ENCODE measurements at places on chromosomes 6 and 20.
A peak's percentile ranks its signal among the peaks of the same experiment; 100 is the strongest.

GRCh38 chr20:40006168-40006860 is 682.7 kb downstream of the MAFB start:
- no peak for DNase-seq

GRCh38 chr20:235891-236290 is 8.8 kb downstream of the DEFB129 start:
- no peak for DNase-seq

GRCh38 chr20:43996240-43996930 is 81.7 kb downstream of the TOX2 start:
- no peak for DNase-seq

GRCh38 chr20:23163562-23163961 is 77.4 kb upstream of the CD93 start:
- no peak for DNase-seq

DNA sequence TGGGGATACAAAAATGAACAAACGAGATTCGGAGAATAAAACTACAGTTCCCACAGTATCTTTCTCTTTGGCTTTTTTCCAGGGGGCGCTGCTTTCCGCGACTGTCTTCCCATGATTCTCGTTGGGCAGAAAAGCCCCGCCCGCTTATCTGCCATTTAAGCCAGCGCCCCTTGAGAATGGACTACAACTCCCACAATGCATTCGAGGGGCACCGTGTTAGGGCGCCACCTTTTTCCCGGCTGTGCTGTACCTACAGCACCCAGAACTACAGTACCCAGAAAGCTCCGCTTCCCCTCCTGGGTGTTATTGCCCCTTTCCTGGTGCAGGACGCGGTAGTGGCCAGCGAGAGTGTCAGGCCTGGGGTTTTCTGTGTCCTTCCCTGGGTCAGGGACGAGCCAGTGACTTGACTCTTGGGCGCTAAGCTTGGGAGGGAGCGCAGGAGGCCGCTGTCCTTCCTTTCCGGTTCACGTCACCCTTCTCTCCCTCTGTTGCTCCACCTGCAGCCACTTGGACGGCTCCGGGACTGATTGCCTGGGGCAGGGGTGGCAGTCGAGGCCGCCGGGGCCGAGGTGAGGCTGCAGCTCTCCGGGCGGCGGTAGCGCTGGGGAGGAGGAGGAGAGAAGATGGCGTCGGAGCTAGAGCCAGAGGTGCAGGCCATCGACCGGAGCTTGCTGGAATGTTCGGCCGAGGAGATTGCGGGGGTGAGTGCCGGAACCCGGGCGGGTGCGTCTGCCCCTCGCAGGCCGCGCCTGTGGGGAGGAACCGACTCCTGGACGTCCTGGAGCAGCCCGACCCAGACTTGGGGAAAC is at the start of gene UBR2:
Gene UBR2, plus strand, starts transcription at position 333 of the 809 bp plus-strand sequence. Its CDS starts 291 bp downstream, at position 624.
- peak; percentile 92 for DNase-seq

DNA sequence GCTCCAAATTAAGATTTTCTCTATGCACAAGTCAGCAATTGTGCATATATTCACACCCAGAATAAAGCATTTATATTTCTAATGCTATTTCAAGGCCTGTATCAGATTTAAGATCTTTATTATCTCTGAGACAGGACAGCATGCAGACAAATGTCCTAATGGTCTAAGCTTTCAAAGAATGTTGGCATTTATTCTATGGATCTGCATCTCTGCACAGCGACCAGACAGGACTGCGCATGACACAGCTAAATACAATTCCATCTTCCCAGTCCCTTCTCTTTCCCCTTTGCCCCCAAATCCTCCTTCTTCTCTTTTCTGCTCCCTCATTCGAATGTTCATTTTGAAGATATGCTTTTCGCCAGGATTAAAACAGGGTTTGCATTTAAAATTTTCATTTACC is 478.5 kb downstream of the PKHD1 start:
- DNase-seq = no peak

GRCh38 chr6:100553243-100553642 is 88.5 kb upstream of the SIM1 start:
- DNase-seq = no peak

- peak; percentile 48 for DNase-seq
Observed at GRCh38 chr20:53413186-53413631, 180.4 kb downstream of the ZNF217 start.

DNA sequence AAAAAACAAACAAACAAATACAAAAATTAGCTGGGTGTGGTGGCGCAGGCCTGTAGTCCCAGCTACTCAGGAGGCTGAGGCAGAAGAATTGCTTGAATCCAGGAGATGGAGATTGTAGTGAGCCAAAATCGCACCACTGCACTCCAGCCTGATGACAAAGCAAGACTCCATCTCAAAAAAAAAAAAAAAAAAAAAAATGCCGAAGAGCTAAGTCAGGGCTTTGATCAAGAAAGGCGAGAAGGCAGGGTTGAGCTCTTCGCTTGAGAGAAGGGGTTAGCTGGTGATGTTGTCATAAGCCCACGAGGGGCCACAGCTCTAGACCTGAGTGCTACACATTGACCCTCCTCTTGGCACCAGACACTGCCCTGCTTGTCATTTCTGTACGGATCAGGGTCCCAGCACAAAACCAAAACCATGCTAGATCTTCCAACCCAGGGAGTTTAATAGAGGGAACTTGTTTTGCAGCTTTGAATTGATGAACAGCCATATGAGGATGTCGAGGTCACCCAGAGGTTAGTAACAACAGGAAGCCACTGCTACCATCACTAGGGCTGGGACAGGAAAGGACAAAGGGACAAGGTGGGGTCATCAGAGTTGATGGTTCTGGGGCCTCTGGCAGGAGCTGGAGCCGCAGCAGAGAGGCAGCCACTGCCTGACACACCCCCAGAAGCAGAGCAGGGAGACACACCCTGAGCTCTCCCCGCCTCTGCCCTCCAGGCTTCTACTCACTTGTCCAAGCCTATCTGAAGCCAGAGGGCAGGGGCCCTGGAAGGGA is 122.7 kb downstream of the SNX5 start:
- DNase-seq = no peak

Measured in activated T-cell treated with anti-CD3 and anti-CD28 coated beads, Interleukin-2, amount 50 U/mL, for 72 hours (primary cell).